ENCODE measurements at places on chromosomes 2 and 18.

GRCh38 chr2:170425281-170425751 lies 247.4 kb downstream of the MYO3B start:
- no peak for DNase-seq

DNA sequence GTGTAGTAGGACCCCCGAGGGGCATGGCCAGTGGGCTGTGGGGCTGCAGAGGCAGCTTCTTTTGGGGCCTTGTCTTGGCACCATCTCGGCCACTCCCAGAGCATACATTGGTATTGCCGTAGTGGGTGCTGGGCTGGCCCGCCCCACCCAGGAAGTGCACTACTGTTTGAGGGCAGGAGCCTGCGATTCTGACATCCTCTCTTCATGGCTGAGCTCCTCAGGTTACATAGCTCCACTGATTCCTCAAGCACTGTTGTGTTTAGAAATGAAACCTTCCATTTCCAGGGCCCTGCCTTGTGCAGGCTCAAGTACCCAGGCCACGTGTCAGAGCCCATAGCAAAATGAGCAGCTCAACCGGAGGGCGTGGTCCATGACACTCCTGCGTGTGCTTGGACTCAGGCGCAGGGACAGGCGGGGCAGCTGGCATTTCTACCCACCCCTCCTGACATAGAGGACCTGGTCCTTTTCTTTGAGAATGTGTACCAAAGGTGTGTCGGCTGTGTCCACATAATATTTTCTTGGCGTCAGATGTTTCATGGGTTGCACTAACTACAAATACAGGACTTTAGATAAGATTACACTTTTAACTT lies 67.9 kb downstream of the DGKD start:
- DNase-seq = no peak

DNA sequence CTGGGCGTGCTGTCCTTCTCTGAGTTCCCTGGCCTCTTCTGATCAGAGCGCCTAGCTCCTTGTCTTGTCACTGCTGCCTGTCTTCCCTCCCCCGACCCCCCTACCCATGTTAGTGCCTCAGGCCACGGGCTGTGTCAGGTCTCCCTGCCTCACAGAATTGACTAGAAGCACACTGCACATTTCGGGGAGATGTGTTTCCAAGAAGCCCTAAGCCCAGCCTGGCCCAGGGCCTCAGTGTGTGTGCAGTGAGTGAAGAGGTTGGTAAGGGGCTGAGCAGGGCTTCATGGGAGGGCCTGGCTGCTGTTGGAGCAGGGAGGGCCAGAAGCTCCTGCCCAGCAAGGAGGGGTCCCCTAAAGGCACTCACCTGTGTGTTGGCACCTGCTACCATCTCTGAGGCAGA lies 13.1 kb downstream of the KCNF1 start:
- no peak for DNase-seq

- DNase-seq = no peak
Measured at GRCh38 chr2:178251151-178251955, 57.0 kb downstream of the OSBPL6 start.

GRCh38 chr18:3693410-3693809 lies 243.4 kb downstream of the TGIF1 start:
- DNase-seq = no peak

Data from stimulated activated CD4-positive, alpha-beta T cell treated with anti-CD3 and anti-CD28 coated beads, Interleukin-1b, Interleukin-23, amount 100 ng/mL, for 1 hour (primary cell).